ENCODE measurements at places on chromosomes 3 and 15.

GRCh38 chr3:171900446-171900845, 57.3 kb downstream of the TMEM212 start:
- DNase-seq, result no peak

DNA sequence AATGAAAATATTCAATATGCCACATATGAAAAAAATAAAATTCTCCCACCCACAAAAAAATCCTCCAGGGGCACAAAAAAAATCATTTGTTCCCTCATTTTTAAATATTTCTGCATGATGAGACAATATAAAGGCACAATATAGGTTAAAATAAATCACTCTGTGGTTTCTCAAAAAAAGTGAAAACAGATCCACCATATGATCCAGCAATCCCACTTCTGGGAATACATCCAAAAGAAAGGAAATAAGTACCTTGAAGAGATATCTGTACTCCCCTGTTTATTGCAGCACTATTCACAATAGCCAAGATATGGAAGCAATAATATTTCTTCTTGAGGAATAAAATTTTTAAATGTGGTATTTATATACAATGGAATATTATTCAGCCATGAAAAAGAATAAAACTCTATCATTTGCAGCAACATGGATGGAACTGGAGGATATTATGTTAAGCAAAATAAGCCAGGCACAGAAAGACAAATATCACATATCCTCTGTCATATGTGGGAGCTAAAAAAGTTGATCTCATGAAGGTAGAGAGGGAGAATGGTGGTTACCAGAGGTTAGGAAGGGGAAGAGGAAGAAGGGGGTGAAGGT, 1.5 kb downstream of the ATP8B4 start:
- no peak for DNase-seq

- no peak for DNase-seq
Measured at GRCh38 chr3:46863261-46863782, at the start of gene MYL3. TSS of gene MYL3 (minus strand) at chr3:46863444. CDS start at chr3:46863390, 54 bp downstream.

- DNase-seq, result no peak
Measured at GRCh38 chr3:187770224-187770623, 25.0 kb upstream of the BCL6 start.

DNA sequence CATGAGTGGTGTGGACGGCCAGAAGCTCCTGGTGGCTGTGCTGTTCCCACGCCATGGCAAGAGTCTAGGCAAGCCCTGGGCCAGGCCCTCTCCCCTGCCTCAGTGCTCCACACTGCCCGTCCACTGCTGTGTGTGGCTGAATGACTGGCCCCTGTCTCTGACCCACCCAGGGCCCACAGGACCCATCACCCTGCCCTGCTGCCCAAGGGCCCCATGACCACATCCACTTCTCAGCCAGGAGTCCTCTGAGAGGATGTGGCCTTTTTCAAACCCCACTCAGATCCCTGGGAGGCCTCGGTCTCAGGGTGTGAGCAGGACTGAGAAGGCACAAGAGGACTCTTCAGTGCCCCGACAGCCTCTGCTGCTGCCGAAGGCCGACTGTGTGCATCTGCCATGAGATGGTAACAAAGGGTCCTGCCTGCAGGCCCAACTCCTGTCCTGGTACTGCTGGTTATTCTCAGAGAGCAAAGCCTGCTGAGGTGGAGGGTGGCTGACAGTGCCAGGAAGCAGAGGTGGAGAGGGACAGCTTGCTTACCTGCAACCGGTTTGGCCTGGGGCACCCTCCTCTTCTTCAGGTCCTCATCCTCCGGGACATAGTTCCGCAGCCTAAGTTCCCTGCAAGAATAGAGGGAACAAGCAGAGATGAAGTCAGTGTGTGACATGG, 47.5 kb downstream of the PTH1R start:
- DNase-seq, result no peak
